ENCODE measurements at places on chromosomes 5 and 9.

GRCh38 chr9:109861499-109861898 lies 81.5 kb downstream of the PALM2AKAP2 start:
- no peak for DNase-seq

- DNase-seq, result no peak
Observed at GRCh38 chr9:75228893-75229292, 140.6 kb downstream of the OSTF1 start.

DNA sequence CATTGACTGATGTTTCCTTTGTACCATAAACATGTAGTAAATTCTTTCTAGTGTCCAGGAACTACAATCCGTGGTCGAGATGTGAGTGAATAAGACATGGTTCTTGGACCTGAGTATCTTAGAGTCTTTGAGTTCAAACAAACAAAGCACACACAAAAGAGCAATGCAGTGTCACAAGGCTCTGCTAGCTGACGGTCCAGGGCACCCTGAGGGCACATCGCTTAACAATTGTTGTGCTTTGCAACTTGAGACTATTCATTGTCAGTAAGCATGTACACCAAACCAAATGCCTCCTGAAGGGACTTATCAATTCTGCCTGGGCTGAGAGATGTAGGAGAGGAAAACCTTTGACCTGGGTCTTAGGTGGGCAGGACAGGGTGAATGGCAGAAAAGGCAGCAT lies 84.8 kb downstream of the CAMK4 start:
- peak; percentile 44 for DNase-seq

- DNase-seq, result no peak
Observed at GRCh38 chr5:71924980-71925379, 182.3 kb upstream of the MAP1B start.

- DNase-seq, result no peak
Observed at GRCh38 chr9:93517331-93517730, 59.1 kb upstream of the PHF2 start.

GRCh38 chr9:109865521-109865920 lies 85.5 kb downstream of the PALM2AKAP2 start:
- DNase-seq, result no peak

GRCh38 chr9:23829580-23830475 lies 3.8 kb upstream of the ELAVL2 start:
- no peak for DNase-seq

GRCh38 chr5:15787681-15788080 lies 287.7 kb downstream of the FBXL7 start:
- no peak for DNase-seq

DNA sequence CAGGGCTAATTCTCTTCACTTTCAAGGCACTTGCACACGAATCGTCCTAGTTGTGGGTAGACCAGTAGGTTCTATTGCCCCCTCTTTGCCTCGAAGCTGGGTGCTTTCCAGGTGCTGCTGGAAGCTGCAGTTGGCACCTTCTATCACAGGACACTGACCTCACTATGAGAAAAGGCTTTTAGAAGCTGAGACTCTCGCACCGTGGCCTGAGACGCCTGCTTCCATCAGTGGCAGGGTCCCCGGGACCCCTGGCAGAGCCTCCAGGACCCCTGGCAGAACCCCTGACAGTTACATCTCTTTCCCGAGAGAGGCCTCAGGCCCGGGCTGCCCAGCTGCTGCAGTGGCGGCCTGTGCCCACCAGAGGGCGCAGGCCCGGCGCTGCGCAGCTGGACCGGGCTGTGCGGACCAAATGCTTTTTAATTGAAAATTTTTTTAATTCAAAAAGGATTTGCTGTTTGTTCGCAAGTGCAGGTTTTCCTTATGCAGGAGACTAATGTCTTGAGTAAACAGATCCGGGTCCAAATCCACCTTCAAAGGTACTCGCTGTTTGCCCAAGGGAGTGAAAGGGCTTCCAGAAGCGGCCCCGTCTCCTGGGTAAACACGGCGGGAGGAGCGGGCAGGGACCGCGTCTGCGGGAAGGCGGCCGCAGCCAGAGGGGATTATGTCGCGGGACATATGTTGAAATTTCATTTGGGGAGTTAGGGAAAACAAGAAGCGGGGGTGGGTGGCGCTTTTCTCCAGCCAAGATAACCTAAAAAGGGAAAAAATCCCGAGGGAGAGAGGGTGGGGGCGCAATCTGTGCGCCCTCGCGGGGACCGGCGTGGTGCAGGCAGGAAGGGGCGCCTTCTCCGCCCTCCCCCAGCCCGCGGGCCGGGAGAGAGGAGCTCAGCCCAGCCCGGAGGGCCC lies 114.5 kb upstream of the LMX1B start:
- peak; percentile 67 for DNase-seq

DNA sequence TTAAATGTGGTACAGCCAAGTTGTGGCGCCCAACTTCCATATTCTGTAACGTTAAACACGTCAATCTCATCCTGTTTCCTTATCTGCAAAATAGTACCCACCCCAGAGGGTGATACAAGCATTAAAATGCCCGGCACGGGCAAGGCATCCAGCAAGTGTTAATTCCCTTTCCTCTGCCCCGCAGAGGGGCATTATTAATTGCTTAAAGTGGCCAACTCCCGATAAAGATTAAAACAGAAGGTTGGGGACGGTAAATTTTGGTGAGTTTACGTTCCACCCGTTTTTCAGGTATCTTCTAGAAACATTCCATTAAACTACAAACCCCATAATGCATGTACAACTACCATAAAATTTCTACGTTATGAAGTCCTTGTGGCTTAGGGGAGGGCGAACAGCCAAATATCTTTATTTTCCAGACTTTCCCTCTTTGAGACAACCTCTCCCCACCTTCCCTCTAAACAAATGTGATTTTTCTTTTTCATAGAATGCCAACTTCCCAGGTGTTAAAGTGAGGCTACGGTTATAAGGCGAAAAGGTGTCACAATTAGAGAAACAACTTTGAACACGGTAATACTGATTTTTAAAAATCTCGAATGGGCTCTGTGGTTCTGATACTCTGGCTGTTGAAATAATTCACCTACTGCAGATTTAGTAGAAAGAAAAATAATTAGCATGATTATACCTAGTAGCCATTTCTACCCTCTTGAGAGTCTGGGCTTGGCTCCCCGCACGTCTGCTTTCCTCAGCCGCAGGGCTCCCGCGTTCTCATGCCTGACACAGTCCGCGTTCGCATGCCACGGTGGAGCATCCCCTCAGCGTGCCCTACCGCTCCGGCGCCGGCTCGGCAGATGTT lies 1.2 kb upstream of the GPBP1 start:
- DNase-seq, result no peak

GRCh38 chr5:77806213-77806843 lies 30.2 kb upstream of the TBCA start:
- no peak for DNase-seq

DNA sequence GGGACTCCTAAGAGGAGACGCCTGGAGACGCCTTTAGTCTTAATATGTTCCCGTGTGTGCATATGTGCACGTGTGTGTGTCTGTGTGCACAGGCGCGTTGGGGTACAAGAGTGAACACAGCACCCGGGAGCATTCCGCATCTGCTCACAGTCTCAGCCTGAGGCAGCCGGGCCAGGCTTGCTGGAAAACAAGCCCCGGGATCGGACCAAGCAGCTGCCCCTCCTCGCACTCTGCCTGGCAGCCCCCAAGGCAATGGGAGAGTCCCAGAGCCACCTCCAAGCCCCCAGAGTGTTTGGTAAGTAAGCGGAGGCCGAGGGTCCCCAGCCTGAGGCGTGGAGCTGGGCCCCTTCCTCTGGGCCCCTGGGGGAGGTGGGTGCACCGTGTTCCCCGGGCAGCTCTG lies 27.3 kb upstream of the UBAC1 start:
- no peak for DNase-seq

DNA sequence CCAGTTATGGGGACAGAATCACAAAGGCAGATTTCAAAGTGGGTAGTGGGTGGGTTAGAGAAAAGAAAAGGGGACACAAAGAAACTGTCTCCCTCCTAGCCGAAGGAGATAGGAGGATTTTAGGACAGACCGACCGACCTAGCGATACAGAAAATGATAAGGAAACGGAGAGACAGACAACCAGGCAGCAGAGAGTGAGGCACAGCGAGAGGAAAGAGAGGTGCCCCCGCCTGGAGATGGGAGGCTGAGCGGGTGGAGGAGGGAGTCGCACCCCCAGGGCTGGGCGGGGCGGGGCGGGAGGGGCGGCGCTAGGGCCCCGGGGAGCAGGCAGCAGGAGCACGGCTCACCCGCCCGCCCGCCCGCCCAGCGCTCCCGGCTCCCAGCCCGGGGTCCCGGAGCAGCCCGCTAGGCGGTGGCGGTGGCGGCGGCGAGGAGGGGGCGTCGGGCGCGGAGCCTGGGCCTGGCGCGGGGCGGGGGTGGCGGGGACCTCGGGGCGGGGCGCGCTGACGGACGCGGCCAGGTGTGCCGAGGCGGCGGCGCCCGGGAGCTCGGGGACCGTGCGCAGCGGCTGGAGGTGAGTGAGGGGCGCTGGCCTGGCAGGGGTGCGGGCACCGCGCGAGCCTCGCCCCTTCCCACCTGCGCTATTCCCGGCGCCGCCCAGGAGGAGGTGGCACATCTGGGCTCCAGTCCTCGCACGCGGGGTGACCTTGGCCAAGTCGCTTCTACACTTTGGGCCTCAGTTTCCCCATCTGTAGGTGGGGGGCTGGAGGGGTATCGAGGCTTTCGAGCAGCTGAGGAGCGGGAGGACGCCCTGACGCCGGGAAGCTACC lies 15.9 kb upstream of the SYNPO start:
- DNase-seq, result peak; percentile 95

- no peak for DNase-seq
Observed at GRCh38 chr9:118362596-118362995, 658.4 kb downstream of the TLR4 start.

DNA sequence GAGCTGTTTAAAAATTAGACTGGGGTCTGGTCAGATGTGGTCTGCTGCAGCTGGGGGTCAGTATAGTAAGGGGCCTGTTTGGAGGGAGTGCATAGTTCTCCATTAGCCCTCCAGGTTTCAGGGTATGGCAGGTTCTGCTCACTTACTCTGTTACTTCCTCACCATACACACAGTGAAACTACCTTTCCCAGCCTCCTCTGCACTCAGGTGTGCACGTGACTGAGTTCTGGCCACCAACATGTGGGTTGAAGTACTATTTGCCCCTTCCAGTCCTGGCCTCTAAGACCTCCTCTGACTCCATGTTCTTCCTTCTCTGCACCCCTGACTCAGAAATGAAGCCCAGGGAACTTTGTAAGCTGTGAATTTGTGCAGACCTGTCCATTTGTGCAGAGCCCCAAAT lies 190.5 kb upstream of the CLINT1 start:
- no peak for DNase-seq

GRCh38 chr5:7926720-7927119 lies 57.8 kb downstream of the MTRR start:
- DNase-seq, result no peak

GRCh38 chr5:78961743-78962142 lies 23.4 kb downstream of the ARSB start:
- DNase-seq, result no peak

DNA sequence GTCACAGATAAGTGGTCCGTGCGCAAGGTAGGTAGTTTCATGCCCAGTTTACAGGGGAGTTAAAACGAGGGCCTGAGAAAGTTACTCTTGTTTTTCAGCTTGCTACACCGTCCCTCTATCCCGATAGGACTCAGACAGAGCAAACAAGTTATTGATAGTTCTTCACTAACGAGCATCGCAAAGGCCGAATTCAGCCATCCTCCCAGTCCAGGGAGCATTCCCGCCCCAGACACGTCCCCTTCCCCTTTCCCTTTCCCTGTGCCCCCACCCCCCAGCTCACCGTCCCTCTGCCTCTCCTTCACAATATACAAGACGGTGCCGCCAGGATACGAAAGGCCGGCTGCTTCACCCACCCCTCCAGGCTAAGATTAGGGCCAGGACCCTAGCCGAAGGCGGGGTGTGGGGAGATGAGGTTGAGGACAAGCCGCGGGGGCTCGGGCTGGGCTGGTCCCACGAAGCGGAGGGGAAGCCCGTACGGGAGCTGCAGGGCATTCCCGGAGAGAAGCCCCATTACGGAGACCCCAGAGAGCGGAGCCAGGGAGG lies 599 bp downstream of the KIAA1191 start:
- DNase-seq, result no peak

GRCh38 chr5:116626945-116627679 lies 52.5 kb upstream of the SEMA6A start:
- DNase-seq, result no peak

DNA sequence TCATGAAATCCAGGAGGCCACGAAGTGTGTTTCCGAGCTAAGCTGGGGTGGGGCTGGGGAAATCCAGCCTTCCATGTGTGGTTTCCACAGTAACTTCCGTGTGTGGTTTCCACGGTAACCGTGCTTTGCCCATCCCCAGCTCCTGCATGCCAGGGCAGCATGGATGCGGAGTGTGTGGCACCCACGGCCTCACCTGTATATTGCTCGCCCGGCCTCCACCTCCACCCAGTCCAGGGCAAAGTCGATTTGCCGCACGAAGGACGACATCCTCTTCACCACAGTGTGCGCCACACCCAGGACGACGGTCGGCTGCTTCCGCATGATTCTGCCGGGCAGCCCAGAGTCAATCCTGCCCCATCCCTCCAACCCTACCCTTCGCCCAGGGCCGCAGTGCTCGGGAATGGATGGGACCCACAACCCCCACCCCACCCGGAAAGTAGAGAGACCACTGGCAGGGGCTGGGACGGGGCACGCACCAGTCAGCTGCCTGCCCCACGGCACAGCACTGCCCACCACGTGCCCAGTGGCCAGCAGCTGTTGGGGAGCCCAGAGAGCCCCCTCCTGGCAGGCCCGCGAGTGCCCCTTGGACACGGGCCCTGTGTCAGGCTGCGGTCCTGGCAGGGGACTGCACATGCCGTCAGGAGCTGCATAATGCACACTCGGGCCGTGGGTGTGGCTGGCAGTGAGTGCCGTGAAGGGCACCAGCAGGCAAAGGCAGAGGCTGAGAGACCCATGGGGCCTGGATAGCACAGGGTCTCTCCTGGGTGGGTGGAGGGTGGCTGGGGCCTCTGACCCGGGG lies 39.0 kb upstream of the NSMF start:
- DNase-seq, result peak; percentile 14

DNA sequence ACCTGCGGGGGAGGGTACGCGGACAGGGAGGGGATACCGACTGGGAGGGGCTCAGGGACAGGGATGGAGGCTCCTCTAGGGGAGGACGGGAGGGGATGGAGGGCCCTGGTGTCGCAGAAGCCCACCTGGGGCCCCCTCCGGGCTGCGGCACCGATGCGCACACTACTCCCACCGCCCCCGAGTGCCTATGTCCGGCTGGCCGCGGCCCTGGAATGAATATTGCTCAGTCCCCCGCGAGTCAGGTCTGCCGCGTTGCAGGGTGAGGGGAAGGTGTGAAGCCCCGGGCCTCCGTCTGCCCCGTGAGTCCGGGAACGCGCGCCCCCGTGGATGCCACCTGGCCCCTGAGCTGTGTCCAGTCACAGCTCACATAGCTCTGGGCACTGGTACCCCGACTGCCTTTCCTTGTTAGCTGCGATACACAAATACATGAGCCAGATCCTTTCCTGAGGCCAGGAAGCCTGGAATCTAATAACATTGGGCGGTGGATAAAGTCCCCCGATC lies 44.5 kb upstream of the PRSS3 start:
- no peak for DNase-seq
